ENCODE measurements at places on chromosomes 12 and 14.

DNA sequence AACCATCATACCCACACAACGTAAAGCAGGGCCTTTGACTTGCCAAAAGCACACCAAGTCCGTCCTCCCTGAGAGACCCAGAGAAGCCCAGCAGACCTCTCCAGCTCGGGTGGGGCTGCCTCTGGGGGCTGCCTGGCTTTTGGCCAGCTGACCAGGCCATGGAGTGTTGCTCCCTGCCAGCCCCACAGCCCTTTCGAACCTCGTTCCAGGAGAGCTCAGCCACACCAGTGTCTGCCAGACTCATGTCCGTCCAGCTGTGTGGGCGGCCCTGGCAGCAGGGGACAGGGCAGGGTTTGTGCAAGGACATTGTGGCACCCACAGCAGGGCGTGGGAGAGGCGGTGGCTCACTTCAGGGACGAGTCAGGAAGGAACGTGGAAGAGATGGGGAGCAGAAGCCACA lies 22.6 kb upstream of the IRF2BPL start:
- no peak for DNase-seq

DNA sequence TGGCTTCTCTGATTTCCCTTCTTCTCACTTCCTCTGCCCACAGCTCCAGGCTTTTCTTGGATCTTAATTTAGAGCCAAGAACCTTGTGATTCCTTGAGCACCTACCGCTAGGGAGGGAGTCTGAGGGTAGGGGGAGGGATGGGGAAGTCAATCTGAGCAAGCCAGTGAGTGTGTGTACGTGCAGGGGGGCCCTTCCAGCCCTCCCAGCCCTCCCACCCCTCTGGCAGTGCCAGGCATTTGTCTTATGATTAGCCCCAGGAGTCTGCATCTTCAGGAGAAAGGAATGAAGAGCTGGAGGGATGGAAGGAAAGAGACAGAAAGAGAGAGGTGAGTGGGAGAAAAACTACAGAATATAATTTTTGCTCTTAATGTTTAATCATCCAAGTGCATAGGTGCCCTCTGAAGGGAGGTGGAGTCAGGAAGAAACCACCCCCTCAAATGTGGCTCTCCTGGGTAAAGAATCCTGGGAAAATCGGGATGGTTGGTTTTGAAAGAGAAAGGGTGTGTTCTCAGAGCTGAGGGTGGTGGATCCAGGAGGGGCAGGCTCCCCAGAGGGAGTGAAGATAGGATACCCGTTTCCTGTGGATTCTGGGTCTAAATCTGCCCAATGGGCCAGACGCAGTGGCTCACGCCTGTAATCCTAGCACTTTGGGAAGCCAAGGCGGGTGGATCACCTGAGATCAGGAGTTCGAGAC lies 2.1 kb downstream of the PIANP start:
- DNase-seq = no peak

DNA sequence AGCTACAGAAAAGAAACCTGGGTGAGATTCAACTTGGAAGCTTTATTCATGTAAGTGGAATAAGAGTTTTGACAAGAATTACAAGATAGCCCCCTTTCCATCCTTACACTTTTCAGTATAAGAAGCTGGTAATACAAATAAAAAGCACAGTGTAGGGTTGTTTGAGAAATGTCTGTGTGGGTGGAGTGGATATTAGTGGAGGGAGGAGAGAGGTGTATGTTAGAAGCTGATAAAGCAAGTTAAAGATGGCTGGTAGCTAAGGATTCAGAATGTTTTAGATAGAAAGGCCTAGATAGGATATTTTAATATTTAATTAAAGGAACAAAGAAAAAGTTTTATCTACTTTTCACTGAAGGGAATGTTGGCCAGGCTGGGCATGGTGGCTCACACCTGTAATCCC lies 12.5 kb downstream of the CFAP54 start:
- no peak for DNase-seq

- DNase-seq = no peak
These were observed 972 bp downstream of the PTGDR start for GRCh38 chr14:52268279-52269061.

DNA sequence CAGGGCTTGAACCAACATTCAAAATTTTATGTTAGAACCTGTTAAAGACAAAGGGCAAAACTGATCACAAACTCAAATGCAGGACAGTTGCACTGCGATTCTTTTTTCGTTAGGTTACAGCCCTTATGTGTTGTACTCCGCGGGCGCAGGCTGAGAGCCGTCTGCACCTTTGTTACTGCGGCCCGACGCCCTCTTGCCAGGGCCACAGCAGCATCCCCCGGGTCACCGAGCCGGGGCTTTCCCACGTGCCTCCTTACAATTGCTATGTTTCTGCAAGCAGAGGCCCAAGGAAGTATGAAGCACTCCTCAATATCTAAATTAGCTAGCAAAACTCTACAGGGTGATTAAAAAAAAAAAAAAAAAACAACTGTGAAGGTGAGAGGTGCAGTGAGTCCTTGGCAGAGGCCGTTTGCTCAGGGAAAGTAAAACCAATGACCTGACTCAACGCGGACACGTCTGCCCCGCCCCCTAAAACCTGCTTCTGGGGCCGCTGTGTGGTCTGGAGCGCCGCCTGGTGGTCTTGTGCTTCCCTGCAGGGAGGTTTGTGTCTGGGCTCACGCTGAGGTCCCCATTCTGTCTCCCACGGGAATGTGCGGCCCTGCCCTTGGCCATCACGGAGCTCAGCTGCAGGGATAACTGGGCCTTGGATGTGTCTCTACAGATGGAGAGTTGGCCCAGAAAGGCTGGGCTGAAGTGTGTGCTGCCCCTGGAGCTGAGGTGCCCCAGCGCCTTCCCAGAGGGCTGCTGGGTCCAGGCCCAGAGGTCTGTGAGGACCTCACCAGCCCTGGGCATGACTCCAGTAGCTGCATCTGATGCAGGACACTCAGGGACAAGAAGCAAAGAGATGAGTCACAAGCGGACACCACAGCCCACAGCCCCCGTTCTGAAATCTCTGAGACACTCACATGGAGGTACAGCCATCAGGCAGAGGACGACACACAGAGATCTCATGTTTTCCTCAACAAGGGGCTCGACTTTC lies 418.5 kb downstream of the TMEM121 start:
- peak; percentile 62 for DNase-seq

GRCh38 chr12:41014643-41015020 lies 173.5 kb upstream of the PDZRN4 start:
- DNase-seq = no peak

- no peak for DNase-seq
These were observed 5.7 kb upstream of the IGFBP6 start for GRCh38 chr12:53091756-53092155.

DNA sequence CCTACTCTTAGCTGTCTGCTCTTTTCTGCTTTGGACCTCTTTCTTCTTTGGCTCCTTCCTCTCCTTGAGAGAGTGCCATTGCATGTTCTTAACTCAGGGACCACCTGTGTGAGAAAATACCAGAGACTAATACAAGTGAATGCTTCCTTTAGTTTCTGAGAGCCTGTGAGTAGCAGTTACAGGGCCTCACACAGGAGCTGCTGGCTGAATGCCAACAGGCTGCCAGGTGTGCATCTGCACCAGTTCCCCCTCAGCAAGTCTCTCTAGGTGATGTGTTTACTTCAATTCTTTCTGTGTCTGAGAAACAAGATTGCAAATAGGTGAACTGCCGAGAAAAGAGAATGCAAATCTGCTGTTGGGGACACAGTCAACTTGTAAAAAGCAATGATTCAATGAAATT lies 108.2 kb downstream of the STXBP6 start:
- DNase-seq = no peak

DNA sequence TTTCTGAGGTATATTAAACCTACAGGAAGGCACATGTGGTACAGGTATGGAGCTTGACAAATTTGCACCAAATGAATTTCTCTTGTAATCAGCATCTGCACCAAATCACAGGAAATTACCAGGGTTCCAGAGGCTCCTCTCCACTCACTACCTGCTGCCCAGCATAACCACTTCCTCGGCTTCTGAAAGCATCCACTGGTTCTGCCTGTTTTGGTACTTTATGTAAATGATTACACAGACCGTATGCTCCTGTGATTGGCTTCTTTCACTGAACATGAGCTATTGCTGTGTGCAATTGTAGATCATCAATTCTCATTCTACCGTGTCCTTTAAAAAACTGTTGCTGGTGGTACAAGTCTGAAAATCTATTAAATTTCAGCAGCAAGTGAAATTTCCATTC lies 522.1 kb downstream of the TMEM132D start:
- no peak for DNase-seq

- no peak for DNase-seq
These were observed 135.0 kb downstream of the FOXG1 start for GRCh38 chr14:28901631-28902030.

- no peak for DNase-seq
These were observed 649.8 kb downstream of the RPS29 start for GRCh38 chr14:48936362-48936761.

DNA sequence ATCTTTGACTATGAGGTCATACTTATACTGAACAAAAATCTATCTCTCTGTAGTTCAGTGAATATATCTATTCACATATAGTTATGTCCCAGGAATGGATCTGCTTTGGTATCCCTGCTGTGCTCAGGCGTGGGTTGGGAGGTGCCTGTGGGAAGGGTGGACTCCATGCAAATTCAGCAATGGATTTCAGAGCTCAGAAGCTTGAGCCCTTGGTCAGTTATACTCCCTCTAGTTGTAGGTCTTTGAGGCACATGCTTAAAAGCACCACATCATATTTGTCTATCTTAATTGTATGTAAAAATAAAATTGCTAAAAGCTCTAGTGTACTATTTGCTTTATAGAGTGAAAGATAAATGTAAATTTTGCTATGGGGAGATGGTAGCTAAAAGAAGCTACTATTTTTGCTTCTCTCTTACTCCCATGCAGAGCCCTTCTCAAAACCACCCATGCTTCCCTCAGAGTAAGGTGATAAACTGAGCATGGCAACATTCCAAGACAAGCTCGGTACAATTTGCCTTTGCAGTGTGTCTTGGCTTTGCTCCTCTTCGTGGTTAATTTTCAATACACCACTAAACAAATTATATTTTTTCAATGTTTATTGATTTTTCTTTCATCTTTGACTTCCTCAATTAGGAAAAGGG lies 54.9 kb downstream of the SLC16A7 start:
- no peak for DNase-seq

- DNase-seq = no peak
These were observed 55.5 kb upstream of the SRRM4 start for GRCh38 chr12:118925826-118926225.

GRCh38 chr14:88181072-88181471 lies 142.0 kb downstream of the KCNK10 start:
- no peak for DNase-seq

DNA sequence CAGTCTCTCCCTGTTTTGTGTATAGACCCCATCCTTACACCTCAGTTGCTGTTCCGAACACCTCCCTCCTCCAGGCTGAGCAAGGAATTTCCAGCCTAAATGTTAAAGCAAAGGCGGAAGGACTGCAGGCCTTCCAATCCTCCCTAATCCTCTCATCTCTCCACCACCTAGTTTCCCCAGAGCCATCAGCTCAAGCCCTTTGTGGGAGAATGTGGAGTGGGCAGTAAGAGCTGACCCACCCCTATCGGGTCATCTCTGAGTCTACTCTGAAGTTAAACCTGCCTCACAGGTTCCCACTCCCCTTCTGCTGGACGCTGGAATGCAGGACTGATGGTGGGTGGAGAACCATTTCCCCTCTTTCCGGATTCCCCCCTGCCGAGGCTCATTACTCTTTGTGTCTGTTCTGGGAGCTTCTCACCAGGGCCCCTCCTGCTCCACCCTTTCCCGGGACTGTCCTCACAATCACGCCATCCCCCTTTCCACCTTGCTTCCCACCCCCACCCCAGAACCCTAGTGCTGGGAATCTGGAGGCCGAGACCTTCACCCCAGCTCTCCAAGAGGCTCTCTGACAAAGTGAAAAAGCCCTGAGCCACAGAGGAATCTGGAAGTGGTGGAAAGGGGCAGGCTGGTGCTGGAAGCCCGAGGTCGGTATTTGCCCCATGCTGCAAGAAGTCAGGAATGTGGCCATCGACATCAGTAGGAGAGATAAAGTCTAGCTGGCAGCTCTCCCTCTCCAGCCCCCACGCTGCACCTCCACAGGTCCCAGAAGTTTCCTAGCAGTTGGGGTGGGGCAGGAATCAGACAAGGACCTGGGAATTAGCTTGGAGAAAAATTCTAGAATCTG lies 3.3 kb upstream of the KRT18 start:
- no peak for DNase-seq

DNA sequence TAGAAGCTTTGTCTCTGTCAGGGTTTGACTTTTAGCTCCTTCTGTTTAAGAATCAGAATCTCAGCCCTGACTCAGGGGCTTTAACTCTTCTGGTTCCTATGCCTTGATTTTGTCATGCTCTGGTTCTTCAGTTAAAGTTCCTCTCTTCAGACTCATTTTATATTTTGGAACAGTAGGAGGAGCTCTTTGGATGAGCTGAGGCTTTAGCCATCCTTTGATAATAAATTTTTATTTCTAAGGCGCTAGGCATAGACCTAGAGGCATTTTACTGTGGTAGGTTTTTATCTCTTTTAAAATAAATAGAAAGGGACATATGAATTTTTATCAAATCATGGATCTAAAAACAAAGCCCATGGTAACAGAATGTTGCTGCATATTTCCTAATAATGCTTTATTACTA lies 51.7 kb downstream of the ATP23 start:
- no peak for DNase-seq

GRCh38 chr12:60194678-60195077 lies 598.8 kb downstream of the SLC16A7 start:
- DNase-seq = no peak

- no peak for DNase-seq
These were observed 10.8 kb downstream of the DLK1 start for GRCh38 chr14:100737526-100737925.

GRCh38 chr14:77014004-77014604 lies 14.4 kb downstream of the IRF2BPL start:
- DNase-seq = no peak

DNA sequence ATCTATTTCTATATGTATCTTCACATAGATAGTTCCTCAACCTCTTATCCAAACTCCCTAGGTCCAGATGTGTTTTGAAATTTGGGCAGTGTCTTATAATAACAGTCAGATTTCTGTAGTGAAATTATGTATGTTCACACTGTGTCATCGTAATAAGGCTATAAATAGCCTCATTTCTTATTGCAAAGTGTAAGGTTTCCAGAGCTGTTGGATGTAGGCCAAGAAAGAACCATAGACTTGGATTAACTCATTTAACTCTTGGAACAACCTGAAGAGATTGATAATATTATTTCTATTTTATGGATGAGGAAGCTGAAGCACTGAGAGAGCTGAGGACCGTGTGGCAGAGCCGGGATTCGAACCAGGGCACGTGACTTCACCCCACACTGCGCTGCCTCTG lies 49.0 kb upstream of the PIWIL1 start:
- DNase-seq = no peak

- no peak for DNase-seq
These were observed 71.9 kb downstream of the CRACR2A start for GRCh38 chr12:3680919-3681594.

GRCh38 chr14:24425704-24426103 lies 3.8 kb downstream of the CBLN3 start:
- no peak for DNase-seq
